Mammary epithelial cell (primary cell): ENCODE measurements at places on chromosomes 2 and 18. TPM values are rescaled to one million over a fixed set of nuclear protein-coding genes. Genes with fewer than 3 reads are reported as not detected.

REG1A gene
- not detected in 2 replicates for total RNA-seq

NOSTRIN gene
- total RNA-seq, result not detected

GALR1 gene
- total RNA-seq, result not detected

REEP1 gene
- total RNA-seq, result under 0.01 TPM

HOXD12 gene
- not detected for total RNA-seq

ESPNL gene
- under 0.01 TPM for total RNA-seq

EML6 gene
- 0.19 and 0.94 TPM in 2 replicates for total RNA-seq

APLF gene
- total RNA-seq, result 4.8 TPM

HAAO gene
- total RNA-seq, result 0.67 TPM

GULP1 gene
- total RNA-seq, result 17.3 and 23.3 TPM in 2 replicates

TCF23 gene
- not detected for total RNA-seq

FAHD2B gene
- 11.2 TPM for total RNA-seq

ADAM23 gene
- total RNA-seq, result 19.0 TPM

AFF3 gene
- total RNA-seq, result not detected

SULT1C2 gene
- not detected for total RNA-seq

RAX gene
- total RNA-seq, result not detected in 2 replicates

INPP5D gene
- 80.4 and 135 TPM in 2 replicates for total RNA-seq

C2orf66 gene
- total RNA-seq, result 0.89 and 1.2 TPM in 2 replicates

RGPD3 gene
- 0.33 TPM for total RNA-seq

TFCP2L1 gene
- total RNA-seq, result 174 TPM

IL1F10 gene
- not detected for total RNA-seq

C2orf81 gene
- 8.9 and 9.5 TPM in 2 replicates for total RNA-seq

LCT gene
- total RNA-seq, result not detected in 2 replicates

PAX8 gene
- 3.3 TPM for total RNA-seq

SIX3 gene
- total RNA-seq, result not detected in 2 replicates

RBM43 gene
- total RNA-seq, result 4.2 TPM

TGFA gene
- 97.7 and 126 TPM in 2 replicates for total RNA-seq

DLX1 gene
- 1.9 and 3.3 TPM in 2 replicates for total RNA-seq
